ENCODE measurements at places on chromosomes 3 and 15.

- DNase-seq, result peak; percentile 60
- no peak overlapping the region for H3K27ac ChIP-seq
- H3K27me3 ChIP-seq, result peaks cover 4% of the 10 kb centered on the region
- H3K4me3 ChIP-seq, result no peak overlapping the region
- H3K4me1 ChIP-seq, result no peaks in the 10 kb centered on the region
Observed at GRCh38 chr15:88769161-88769971, 33.9 kb upstream of the ACAN start.

- H3K27ac ChIP-seq, result no peak overlapping the region
- no peak overlapping the region for H3K4me3 ChIP-seq
- no peaks in the 10 kb centered on the region for H3K27me3 ChIP-seq
Observed at GRCh38 chr3:23481011-23481615, 278.0 kb downstream of the UBE2E2 start.

DNA sequence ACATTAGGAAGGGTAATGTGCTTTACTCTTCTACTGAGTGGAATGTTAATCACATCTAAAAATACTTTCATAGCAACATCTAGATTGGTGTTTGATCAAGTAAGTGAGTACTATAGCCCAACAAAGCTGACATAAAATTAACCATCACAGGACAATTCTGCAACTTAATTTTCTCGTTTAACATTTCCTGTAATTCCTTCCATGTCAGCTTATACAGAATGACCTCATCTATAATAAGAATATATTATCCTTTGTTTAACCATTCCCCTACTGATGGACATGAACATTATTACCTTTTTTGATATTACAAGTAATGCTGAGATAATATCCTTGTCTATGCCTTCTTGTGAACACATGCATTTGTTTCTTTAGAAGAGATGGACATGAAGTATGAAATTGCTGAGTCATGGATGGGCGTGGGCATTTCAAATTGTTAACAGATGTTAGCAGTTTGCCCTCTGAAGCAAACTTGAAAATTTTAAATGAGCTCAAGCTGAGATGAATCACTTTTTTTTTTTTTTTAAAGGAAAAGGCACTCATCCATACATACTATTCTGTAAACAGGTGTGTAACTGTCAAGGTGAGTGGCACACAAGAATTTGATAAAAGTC is 85.1 kb downstream of the OXNAD1 start:
- H3K27ac ChIP-seq, result no peak overlapping the region
- H3K27me3 ChIP-seq, result no peaks in the 10 kb centered on the region
- peaks cover 5% of the 10 kb centered on the region for H3K36me3 ChIP-seq
- H3K4me3 ChIP-seq, result no peak overlapping the region
- H3K4me1 ChIP-seq, result peaks cover 31% of the 10 kb centered on the region

GRCh38 chr15:40943764-40944365 is 9.4 kb upstream of the CHAC1 start:
- no peak for DNase-seq
- H3K4me3 ChIP-seq, result no peak overlapping the region
- peaks cover 29% of the 10 kb centered on the region for H3K4me1 ChIP-seq
- no peaks in the 10 kb centered on the region for H3K27me3 ChIP-seq
- no peak overlapping the region for H3K27ac ChIP-seq
- peaks cover 5% of the 10 kb centered on the region for H3K36me3 ChIP-seq

Measured in esophagus muscularis mucosa (tissue), 4 donors.